ENCODE measurements at places on chromosomes 1 and 21.

- DNase-seq: no peak
Measured at GRCh38 chr1:32485554-32486255, 20.8 kb downstream of the ZBTB8B start.

DNA sequence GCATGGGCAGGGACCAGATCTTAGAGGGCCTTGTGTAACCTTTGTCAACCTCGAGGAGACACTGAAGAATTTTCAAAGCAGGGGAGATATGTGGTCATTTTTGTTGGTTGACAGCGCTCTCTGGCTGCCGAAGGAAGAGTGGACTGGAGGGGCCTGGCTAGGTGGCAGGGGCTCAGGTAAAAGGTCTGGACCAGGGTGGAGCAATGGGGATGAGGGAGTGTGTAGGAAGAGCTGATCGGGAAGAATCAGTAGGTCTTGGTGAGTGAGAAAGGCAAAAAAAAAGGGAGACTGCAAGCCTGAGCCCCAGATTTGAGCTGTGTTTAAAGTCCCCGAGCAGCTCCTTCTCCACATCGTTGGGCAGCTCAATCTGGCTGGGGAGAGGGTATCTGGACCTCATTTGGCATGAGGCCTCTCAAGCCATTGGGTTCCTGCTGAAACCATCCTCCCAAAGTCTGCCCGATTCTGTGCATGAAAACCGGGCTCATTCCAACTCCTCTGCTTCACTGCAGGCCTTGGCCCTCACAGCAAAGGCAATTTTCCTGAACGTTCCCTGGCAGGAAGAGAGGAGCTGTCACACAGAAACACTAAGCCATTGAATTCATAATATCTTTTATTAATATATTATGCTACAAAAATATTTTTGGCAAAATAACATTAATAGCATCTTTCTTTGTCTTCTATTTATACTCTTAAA is 237.1 kb downstream of the TRABD2B start:
- DNase-seq: no peak

- no peak for DNase-seq
Measured at GRCh38 chr21:37087188-37087587, 14.1 kb downstream of the TTC3 start.

DNA sequence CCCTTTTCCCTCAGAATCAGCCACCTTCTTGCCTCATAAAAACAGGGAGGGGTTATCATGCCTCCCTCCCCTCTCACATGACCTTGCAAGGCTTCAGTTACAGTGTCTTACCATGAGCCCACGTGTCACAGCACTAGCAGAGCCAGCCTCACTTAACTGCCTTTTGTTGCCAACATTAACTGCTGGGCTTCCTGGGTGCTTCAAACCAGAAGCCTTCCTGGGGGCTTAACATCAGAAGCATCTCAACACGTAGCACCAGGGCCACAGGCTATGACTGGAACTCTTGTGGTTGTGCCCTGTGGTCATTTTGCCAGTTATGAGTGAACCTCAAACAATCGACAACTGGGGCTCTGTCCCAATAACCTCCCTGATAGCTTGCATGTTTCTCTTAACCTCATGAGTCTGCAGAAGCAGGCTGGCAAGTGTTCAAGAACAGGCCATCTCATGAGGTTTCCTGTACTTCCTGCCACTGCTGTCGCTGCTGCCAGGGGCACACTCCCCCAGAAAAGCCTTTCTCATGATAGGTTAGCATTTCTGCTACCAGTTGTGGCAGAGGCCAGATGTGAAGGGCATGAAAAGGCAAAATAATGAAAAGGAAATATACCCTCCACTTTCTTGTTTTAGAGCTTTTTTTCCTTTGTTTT is 132.2 kb downstream of the GLUL start:
- DNase-seq: peak; percentile 3

GRCh38 chr1:113940365-113941244 is 11.5 kb downstream of the HIPK1 start:
- DNase-seq: no peak

- no peak for DNase-seq
Measured at GRCh38 chr1:191260056-191260455, 782.4 kb upstream of the BRINP3 start.

- DNase-seq: no peak
Measured at GRCh38 chr21:42120903-42121535, 49.9 kb downstream of the UMODL1 start.
